ENCODE measurements at places on chromosomes 13 and 19. TPM values are rescaled to one million over a fixed set of nuclear protein-coding genes. Genes with fewer than 3 reads are reported as not detected.

The GIPC3 gene
- total RNA-seq = 0.32 TPM

The ZNF528 gene
- 14.9 TPM for total RNA-seq

The RASGRP4 gene
- total RNA-seq = not detected

The LENG9 gene
- total RNA-seq = 4.8 TPM

The CABP5 gene
- not detected for total RNA-seq

The ZNF256 gene
- total RNA-seq = 4.0 TPM

The DPF1 gene
- 0.31 TPM for total RNA-seq

The WIZ gene
- 5.7 TPM for total RNA-seq

The FUT6 gene
- total RNA-seq = not detected

The NLRP11 gene
- total RNA-seq = not detected

The SMARCA4 gene
- 158 TPM for total RNA-seq

The SMIM44 gene
- not detected for total RNA-seq

The GAMT gene
- total RNA-seq = 11.2 TPM

The ZNF836 gene
- total RNA-seq = 5.3 TPM

The OLFM2 gene
- total RNA-seq = 2.6 TPM

The GPR4 gene
- total RNA-seq = 4.1 TPM

The ZNF700 gene
- 5.0 TPM for total RNA-seq

The TEX29 gene
- 0.44 TPM for total RNA-seq

The CFAP97D2 gene
- not detected for total RNA-seq

The RPS19 gene
- 1,298 TPM for total RNA-seq

The ZNF625 gene
- total RNA-seq = 6.8 TPM

The KLK14 gene
- total RNA-seq = not detected

The CIC gene
- total RNA-seq = 16.2 TPM

The AP1M2 gene
- 0.13 TPM for total RNA-seq

The ZNF222 gene
- total RNA-seq = 3.6 TPM

The CCDC97 gene
- total RNA-seq = 14.4 TPM

The FFAR2 gene
- not detected for total RNA-seq

The DMKN gene
- not detected for total RNA-seq

The LIN7B gene
- total RNA-seq = 1.4 TPM

The SWSAP1 gene
- 0.57 TPM for total RNA-seq

The KASH5 gene
- not detected for total RNA-seq

The GPC5 gene
- 6.0 TPM for total RNA-seq

The ZNF546 gene
- 2.6 TPM for total RNA-seq

The CEACAM20 gene
- total RNA-seq = not detected

The ACP7 gene
- total RNA-seq = 0.06 TPM

All from bladder microvascular endothelial cell (primary cell).